GDM1 (cell line): ENCODE measurements at places on chromosomes 2 and 18.

DNA sequence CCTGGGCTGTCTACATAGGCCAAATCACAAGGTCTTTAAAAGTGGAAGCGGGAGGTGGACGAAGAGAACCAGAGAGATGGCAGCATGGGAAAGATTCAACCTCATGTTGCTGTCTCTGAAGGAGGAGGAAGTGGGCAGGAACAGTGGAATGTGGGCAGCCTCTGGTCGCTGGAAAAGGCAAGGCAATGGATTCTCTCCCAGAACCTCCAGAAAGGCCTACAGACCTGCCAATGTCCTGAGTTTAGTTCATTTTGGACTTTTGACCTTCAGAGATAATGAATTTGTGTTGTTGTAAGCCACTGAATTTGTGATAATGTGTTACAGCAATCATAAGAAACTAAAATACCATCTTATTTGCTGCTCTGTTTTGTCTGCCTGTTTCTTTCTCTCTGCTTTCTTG lies 122.5 kb downstream of the RNF152 start:
- DNase-seq: no peak

GRCh38 chr2:53633441-53633840 lies 134.2 kb upstream of the CHAC2 start:
- no peak for DNase-seq

GRCh38 chr18:21110713-21111345 lies 784 bp downstream of the ROCK1 start:
- DNase-seq: peak; percentile 62

DNA sequence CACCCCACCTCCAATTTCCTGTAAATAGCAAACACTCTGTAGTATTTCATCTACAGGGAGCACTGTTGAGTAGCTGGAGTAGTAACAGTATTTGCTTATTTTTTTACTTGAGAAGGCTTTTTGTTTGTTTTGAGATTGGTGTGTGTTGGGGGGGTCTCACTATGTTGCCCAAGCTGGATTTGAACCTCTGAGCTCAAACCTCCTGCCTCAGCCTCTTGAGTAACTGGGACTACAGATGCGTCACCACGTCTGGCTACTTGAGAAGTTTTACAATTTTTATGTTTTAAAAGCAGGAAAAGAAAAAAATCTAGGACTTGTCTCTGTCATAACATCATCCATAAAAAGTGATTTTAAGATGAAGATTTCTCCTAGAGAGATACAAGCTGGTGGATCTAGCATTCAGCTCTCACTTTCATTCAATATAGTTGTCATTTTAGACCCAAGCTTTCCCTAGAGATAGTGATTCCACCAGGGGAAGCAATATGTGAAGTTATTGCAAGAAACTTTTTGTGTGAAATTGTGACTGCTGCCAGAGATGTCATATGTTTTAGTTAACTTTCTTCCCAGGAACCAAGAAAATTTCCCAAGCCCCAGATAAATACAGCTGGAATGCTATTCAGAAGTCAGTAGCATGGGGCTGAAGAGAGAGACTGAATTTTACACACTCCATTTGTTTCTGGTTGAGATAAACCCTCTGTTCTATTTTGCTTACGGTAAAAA lies 60.2 kb upstream of the MAP4K3 start:
- DNase-seq: no peak

DNA sequence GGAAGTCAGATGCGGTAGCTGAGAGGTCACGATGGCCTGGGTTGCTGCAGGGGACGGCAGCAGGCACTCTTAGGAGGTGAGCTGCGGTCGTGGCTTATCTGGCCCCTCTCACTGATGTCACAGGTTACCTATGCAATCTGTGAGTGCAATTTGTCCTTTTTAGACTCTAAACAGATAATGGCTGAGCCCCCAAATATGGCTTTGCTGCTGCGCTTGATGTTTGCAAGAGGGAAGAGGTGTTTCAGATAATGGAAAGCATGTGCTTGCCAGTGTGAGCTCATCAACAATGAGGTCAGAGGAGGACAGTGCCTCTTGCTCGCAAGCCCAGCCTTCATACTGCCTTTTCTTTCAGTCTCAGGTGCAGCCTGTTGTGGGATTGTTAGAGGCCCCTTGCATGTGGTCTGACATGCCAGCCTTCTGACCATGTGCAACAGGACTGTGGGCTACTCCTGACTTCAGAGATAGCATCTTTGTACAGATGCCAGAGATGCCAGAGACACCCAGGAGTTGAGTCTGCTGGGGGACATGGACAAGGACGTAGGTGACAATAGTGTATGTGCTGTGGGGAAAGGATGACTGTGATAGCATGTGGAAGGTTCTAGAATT lies 151.3 kb downstream of the TANC1 start:
- no peak for DNase-seq

- DNase-seq: no peak
These were observed 64.0 kb downstream of the ADD2 start for GRCh38 chr2:70703900-70704549.

DNA sequence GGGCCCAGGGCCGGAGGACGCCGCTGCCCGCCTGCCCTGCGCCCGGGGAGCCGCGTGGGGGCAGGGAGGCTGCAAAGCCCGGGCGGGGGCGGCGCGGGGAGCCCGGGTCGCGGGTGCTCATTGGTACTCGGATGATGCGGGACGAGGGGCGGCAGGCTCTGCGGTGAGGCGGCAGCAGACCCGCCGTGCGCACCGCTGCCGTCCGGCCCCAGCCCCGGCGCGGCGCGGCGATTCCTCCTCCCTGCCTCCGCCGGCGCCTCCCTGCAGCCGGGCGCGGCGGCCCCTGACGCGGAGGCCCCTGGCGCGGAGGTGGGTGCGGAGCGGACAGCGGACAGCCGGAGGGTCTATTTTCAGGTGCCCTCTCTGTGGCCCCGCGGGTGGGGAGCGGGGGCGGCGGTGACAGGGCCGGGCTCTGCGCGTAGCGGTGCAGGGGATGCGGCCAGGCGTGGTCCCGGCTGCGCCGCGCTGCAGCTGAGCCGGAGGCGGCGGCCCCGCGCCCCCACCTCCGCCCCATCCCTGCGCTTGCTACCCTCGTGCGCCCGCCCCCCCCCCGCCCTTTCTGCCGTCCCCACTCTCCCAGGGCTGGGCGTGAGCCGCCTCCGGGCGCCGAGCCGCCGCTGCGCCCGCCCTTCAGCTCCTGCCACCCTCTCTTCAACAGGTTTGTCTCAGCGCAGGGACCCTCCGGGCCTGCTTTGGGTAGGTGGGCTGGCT lies 640 bp downstream of the SPTBN1 start:
- DNase-seq: no peak

- no peak for DNase-seq
These were observed 292.5 kb upstream of the SALL3 start for GRCh38 chr18:78686976-78687685.

DNA sequence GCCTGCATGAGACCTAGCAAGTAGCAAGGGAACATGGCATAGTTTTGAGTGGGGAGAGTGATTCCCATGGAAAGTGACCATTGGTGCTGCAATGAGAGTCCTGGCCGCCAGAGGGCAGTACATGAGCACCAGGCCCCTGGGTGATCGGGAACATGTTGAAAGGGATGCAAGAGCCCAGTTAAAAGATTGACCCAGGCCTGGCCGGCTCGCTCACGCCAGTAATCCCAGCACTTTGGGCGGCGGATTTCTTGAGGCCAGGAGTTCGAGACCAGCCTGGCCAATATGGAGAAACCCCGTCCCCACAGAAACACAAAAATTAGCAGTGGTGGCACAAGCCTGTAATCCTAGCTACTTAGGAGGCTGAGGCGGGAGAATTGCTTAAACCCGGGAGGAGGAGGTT lies 22.2 kb downstream of the FAP start:
- DNase-seq: peak; percentile 28

- no peak for DNase-seq
These were observed 54.8 kb upstream of the REV1 start for GRCh38 chr2:99544608-99545007.

GRCh38 chr2:104733226-104733943 lies 120.5 kb upstream of the POU3F3 start:
- peak; percentile 27 for DNase-seq

DNA sequence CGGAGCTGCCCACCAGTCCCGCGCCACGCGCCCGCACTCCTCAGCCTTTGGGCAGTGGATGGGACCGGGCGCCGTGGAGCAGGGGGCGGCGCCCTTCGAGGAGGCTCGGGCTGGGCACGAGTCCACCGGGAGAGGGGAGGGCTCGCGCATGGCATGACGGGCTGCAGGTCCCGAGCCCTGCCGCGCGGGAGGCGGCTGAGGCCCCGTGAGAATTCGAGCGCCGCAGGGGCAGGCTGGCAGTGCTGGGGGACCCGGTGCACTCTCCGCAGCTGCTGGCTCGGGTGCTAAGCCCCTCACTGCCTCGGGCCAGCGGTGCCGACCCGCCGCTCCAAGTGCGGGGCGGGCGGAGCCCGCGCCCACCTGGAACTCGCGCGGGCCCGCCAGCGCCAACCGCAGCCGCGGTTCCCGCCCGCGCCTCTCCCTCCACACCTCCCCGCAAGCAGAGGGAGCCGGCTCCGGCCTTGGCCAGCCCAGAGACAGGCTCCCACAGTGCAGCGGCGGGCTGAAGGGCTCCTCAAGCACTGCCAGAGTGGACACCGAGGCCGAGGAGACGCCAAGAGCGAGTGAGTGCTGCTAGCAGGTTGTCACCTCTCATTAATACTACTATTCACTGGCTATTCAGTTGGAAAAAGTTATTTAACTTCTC lies 3.6 kb upstream of the TTC21B start:
- DNase-seq: no peak

DNA sequence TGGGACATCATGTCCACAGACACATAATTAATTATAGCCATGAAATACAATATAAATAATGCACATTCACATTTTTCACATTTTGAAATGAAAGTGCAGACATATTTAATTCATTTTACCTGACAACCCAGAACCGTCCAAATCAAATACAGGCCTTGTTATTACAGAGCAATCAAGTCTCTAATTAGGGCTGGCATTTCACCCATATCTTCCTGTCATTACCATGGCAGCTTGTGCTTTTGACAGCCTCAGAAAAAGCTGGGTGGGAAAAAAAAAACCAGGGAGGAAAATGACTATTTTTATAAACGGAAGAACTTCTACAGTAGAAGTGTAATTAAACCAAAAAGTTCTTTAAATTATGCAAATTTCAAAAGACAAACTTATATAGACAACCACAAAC lies 436.4 kb downstream of the FBXO15 start:
- DNase-seq: no peak

GRCh38 chr18:11051462-11051861 lies 97.9 kb downstream of the PIEZO2 start:
- no peak for DNase-seq

- DNase-seq: no peak
These were observed 273.6 kb downstream of the SRBD1 start for GRCh38 chr2:45337481-45337880.

DNA sequence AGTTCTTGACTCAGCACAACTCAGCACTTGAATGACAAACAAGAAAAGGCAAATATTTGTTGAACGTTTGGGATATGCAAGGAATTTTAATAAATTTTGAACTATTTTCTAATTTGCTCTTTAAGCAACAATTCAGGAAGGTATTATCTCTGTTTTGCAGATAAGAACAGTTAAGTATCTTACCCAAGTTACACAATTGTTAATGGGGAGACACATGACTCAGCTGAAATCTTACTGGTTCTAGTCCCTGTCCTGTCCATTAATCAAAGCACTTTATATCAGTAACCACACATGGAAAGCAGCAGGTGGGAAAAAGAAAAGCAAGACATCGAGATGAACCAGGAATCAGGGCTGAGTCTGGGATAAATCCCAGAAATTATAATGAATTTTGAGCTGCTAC lies 493.9 kb upstream of the PIK3C3 start:
- no peak for DNase-seq

- DNase-seq: no peak
These were observed 163.2 kb upstream of the CAVIN2 start for GRCh38 chr2:192010073-192010472.

DNA sequence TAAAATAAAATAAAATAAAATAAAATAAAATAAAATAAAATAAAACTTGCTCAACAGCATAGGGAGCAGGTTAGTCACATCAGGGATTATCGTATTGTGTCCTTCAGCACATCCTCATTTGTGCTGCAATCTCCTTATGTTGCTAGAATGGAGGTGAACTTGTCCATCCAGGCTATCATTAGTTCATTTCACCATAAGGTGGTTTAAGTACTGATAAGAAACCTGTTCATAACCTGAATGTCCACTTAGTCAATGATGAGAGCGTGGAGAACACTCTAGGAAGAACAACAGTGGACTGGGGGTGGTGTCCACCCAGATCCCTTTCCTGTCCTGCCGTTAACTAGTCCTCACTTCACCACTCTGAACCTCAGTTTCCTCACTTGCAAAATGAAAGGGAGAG lies 21.9 kb downstream of the DHRS9 start:
- DNase-seq: no peak

- no peak for DNase-seq
These were observed 46.6 kb downstream of the PRKRA start for GRCh38 chr2:178404368-178404767.

- DNase-seq: no peak
These were observed 158.6 kb upstream of the THUMPD2 start for GRCh38 chr2:39937621-39938020.

DNA sequence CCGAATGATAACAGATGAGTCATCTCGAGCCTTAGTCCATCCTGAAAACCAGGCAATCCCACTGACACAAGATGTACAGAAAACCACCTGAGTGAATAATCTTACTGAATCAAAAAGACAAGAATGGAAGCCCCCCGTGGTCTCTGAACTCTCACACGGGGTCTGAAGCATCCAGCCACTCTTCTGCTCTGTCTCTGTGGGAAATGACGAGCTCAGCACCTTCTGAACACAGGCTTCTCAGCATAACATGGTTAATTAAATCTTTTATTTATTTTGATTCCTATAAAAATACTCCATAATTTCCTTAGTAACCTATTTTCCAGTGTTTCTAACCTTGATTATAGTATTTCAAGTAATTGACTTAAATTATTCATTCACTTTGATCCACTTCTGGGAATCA lies 203.7 kb downstream of the TMEM163 start:
- DNase-seq: no peak

DNA sequence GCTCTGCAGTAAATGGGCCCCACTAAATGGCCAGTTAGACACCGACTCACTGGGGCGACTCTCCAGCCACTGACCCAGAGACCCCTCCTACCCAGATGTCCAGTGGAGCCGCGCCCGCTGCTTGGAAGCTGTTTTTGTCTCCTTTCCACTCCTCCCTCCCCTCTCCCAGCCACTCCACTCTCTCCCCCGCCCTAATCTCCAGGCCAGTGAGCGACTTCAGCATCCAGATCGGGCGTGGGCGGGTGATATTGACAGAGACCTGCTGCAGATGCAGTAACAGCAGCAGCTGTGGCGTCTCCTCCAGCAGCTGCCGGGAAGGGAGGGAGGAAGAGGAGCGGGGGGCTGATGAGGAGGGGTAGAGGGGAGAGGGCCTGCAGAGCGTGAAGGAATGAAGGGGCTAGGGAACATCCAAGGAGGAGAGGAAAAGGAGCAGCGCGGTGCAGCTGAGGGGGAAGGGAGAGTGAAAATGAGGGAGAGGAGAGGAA lies at the start of gene SCN7A:
TSS of gene SCN7A (minus strand) at position 110 of the 485 bp plus-strand sequence. CDS start 16,553 bp downstream, outside the sequence.
- no peak for DNase-seq

DNA sequence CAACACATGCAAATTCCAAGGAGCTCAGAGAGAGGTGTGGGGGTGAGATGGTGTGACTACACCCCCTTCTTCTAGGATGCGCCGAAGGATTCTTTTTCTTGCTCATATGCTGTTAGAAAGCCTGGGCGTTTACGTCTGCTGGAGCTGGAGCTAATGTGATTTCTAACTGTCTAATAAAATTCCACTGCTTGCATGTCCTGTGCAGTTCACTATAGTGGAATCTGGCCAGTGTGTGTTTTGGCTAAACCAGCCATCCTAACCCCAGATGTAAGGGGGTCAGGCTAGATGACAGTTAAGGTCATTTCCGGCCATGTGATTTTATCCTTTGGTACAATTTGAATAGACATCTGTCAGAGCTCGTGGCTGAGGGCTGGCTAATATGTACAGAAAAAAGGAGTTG lies 194.1 kb downstream of the PRKCE start:
- DNase-seq: no peak

- no peak for DNase-seq
These were observed 243.9 kb downstream of the PRKCE start for GRCh38 chr2:45895241-45895861.
